ENCODE measurements at places on chromosomes 1 and 21. TPM values are rescaled to one million over a fixed set of nuclear protein-coding genes. Genes with fewer than 3 reads are reported as not detected.

KRTAP12-2 gene
- not detected for total RNA-seq

FMO4 gene
- 1.5 TPM for total RNA-seq

HOOK1 gene
- total RNA-seq, result 2.3 TPM

PLXNA2 gene
- total RNA-seq, result 0.15 TPM

OR2T2 gene
- total RNA-seq, result not detected

ADGRL4 gene
- total RNA-seq, result not detected

FAM177B gene
- 0.19 TPM for total RNA-seq

SIK1 gene
- 7.8 TPM for total RNA-seq

MMEL1 gene
- total RNA-seq, result not detected

NUF2 gene
- 64.9 TPM for total RNA-seq
